Activated CD8-positive, alpha-beta T cell treated with anti-CD3 and anti-CD28 coated beads for 36 hours (primary cell): ENCODE measurements at places on chromosomes 13 and 19. TPM values are rescaled to one million over a fixed set of nuclear protein-coding genes. Genes with fewer than 3 reads are reported as not detected.

- no peak for DNase-seq
Measured at GRCh38 chr19:16134510-16134909, 9.0 kb upstream of the HSH2D start.

DNA sequence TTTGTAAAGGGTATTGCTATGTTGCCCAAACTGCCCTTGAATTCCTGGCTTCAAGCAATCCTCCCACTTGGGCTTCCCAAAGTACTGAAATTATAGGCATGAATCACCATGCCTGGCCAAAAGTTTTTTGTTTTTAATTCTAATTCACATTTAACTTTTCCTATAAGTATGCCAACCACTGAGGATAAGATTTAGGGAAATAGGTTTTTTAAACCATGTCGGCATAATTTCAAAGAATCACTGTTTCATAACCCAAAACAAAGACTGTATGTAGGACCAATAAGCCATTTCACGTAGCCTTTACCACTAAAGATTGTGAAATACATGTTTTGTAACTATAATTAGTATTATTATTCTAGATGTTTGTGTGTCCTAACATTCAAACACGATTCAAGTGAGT is 8.2 kb downstream of the ZDHHC20 start:
- no peak for DNase-seq

DNA sequence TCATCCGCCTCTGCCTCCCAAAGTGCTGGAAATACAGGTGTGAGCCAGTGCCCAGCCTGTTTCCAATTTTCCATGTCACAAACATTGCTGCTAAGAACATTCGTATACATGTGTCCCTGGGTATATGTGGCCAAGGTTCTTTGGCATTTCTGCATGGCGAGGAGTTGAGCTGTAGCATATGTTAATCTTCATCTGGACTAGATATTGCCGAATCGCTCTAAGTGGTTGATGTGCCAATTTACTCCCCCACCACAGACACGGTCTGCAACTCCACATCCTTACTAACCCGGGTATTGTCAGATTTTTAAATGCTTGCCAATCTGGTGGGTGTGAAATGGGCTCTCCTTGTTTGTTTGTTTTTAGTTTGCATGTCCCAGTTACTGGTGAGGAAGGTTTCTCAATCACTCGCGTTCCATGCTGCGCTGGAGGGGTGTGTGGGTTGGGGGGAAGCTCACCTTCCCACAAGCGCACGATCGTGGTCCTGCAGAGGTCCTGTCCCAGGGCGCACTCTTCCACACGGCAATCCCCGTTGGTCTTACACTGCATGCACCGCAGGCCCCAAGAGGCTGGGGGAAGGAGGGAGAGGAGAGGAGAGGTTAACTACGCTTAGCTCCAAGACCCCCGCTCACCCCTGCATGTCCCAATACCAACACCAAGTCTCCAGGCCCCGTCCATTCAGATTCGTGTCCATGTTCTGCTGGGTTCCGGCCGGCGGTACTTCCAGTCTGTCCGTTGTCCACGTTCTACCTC is 2.7 kb downstream of the PLAUR start:
- no peak for DNase-seq

GRCh38 chr19:377801-378581 is 31.0 kb downstream of the C2CD4C start:
- no peak for DNase-seq

Gene SULT2A1
- not detected for total RNA-seq

Gene TSHZ3
- 0.16 TPM for total RNA-seq

Gene MED16
- 37.8 TPM for total RNA-seq

Gene CEACAM3
- not detected for total RNA-seq
